ENCODE measurements at places on chromosomes 1 and 21. TPM values are rescaled to one million over a fixed set of nuclear protein-coding genes. Genes with fewer than 3 reads are reported as not detected.

The PDPN gene
- 23.6 TPM for total RNA-seq

The PGD gene
- 47.2 TPM for total RNA-seq

The TPTE gene
- total RNA-seq = not detected

The RRP15 gene
- total RNA-seq = 7.0 TPM

The FCGR2B gene
- 39.8 TPM for total RNA-seq

The BTBD8 gene
- total RNA-seq = 4.3 TPM

The S100B gene
- total RNA-seq = 16.0 TPM

The DENND2D gene
- 13.8 TPM for total RNA-seq

Data from esophagus muscularis mucosa (tissue), 4 donors.